IPS-NIHi11 (cell line): ENCODE measurements at places on chromosomes 6 and 20.

GRCh38 chr20:31673943-31674463 lies 36.3 kb downstream of the COX4I2 start:
- DNase-seq = no peak

- no peak for DNase-seq
Measured at GRCh38 chr20:61799928-61800327, 265.8 kb downstream of the TAF4 start.

- DNase-seq = no peak
Measured at GRCh38 chr6:9564021-9564420, 850.9 kb downstream of the TFAP2A start.

- DNase-seq = peak; percentile 73
Measured at GRCh38 chr6:101393251-101393828, at the start of gene GRIK2. GRIK2 (plus strand) TSS chr6:101393708.

GRCh38 chr6:106079961-106080762 lies 6.0 kb upstream of the PRDM1 start:
- no peak for DNase-seq

DNA sequence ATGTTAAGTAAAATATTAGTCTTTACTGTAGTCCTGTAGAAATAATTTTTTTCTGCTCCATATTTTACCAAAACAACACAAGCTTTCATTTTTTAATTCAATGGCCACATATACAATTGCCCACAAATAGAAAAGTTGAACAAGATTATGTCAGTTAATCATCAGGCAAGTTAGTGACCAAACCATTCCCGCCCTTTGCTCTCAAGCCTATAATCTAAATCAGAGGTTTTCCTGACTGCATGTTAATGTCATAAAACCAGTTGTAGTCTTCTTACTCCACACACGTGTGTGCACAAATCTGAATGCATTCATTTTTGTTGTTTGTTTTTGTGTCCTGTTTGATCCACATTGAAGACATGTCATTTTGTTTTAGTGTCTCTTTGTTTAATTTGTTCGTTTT lies 1357.7 kb upstream of the GJE1 start:
- DNase-seq = no peak

GRCh38 chr6:33249732-33250630 lies 21.7 kb downstream of the VPS52 start:
- peak; percentile 11 for DNase-seq

DNA sequence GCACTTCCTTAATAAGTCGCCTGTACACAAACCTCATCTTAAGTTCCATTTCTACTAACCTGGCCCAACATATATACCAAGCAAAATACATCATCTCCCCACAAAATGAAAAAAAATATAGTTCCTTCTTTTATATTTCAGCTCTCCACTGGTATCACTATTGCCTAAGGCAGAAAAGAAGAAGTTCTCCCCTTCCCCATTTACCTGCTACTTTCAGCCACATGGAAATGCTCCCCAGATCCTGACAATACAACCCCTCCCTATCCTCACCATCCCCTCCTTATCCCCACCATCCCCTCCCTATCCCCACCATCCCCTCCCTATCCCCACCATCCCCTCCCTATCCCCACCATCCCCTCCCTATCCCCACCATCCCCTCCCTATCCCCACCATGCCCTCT lies 175.7 kb downstream of the LINC00237 start:
- DNase-seq = no peak

- DNase-seq = no peak
Measured at GRCh38 chr6:45535933-45536332, 158.2 kb upstream of the SUPT3H start.

GRCh38 chr20:4887586-4887985 lies 113.7 kb downstream of the SLC23A2 start:
- DNase-seq = no peak

DNA sequence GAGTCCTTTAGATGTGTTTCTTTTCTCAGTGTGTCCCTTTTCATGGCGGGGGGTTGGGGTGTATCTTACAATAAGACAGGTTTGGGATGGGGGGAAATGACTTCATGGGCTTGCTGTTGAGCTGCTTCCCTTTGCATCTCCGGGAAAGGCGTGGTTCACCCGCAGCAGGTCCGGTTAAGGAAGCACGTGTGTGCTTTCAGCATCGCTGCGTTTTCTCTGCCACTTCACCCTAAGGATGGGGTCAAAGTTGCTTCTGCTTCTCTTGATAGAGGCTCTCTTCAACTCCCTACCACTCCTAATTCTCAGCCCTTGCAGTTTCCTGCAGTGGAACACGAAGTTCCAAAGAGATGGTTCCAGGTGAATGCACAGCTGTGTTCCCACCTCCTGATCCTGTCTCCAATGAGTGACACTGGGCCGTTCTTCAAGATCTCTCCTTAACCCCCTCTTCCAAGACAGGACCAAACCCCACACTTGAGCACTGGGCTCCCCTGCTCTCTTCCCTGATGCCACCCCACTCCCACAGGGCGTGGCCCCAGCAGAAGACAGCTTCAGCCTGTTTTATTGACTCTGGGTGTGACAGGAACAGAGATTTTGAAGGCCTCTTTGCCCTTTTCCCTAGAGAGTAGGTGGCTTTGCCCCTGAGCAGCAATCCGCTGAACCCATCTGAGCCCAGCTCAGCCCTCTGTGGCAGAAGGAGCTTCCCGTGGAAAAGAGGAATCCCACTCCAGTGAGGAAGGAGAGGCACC lies 85.2 kb downstream of the PLEKHG1 start:
- DNase-seq = no peak

DNA sequence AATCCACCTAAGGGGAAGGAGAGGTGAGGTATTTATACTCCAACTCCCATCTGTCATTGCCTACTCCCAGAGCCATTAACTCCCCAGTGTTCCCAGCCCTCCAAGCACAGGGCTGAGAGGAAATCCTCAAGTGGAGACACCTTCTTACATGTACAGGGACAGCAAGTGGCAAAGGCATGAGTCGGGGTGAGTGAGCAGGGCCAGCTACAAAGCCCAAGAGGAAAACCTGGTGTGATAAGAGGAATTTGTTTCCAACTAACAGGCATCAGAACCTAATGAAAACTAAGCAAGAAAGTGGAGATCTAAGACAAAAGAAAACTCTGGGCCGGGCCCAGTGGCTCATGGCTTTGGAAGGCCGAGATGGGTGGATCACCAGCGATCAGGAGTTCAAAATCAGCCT lies 70.0 kb upstream of the SRSF6 start:
- no peak for DNase-seq

DNA sequence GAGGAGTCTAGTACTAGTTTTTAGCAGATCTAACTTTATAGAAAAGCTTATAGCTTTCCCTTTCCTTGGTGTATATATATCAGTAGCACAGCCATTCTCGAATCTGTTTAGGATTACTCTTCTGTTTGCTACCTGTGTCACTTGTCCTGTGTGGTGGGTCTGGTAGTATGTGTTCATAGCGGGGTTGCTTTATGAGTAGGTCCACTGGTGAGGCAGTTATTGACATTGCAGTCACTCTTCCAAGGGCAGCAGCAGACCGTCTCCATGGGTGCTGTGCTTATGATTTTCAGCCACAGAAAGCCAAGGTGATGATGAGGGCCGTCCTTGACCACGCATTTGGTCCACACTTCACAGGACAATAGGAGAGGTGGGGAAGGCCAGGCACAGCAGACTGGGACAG lies 171.5 kb downstream of the CDKAL1 start:
- DNase-seq = no peak

GRCh38 chr6:113976806-113977205 lies 5.9 kb upstream of the HDAC2 start:
- DNase-seq = no peak

- no peak for DNase-seq
Measured at GRCh38 chr6:30348957-30349356, 4.0 kb downstream of the RPP21 start.

DNA sequence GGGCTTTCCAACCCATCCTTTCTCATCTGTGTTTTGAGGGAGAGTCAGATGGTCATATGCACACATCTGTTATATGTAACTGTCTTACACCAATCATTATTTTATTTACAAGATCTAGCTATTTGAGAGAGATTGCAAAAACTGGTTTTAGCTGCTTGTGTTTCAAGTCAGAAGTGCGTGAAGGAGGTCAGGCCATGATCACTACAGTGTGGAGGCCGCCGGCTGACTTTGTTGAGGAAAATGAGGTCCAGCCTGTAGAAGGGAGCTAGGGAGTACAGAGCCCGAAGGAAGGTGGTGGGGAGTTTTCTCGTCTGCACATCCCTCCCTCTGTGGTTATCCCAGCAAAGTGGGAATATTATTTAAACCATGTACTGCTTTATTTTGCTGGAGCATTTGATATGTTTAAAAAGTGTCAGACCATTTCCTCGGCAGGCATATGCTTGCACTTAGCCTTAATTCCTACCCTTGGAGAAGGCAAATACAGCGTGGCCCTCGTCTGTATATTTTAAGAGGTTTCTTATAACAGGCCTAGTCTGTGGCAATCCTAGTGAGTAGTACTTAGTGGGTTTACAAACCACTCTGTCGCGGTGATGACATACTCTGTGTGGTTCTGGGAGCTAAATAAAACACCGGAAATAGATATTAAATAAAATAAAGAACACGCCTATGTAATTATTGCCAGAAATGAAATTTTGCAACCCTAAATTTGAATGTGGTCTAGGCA lies 95.6 kb downstream of the UST start:
- no peak for DNase-seq

- no peak for DNase-seq
Measured at GRCh38 chr6:106318061-106318460, 7.5 kb downstream of the ATG5 start.

- DNase-seq = no peak
Measured at GRCh38 chr6:138515657-138516248, 16.5 kb upstream of the NHSL1 start.

- DNase-seq = peak; percentile 26
Measured at GRCh38 chr6:63527658-63528514, 44.4 kb upstream of the LOC128125822 start.

DNA sequence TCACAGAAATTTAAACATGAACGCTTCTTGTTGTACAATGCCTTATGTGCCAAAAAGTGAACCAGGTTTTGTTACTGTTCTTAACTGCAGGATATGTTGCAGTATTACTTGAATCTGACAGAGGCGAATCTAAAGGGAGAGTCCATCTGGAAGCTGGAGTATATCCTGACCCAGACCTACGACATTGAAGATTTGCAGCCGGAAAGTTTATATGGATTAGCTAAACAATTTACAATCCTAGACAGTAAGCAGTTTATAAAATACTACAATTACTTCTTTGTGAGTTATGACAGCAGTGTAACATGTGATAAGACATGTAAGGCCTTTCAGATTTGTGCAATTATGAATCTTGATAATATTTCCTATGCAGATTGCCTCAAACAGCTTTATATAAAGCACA lies 19.9 kb downstream of the SMPDL3A start:
- no peak for DNase-seq

DNA sequence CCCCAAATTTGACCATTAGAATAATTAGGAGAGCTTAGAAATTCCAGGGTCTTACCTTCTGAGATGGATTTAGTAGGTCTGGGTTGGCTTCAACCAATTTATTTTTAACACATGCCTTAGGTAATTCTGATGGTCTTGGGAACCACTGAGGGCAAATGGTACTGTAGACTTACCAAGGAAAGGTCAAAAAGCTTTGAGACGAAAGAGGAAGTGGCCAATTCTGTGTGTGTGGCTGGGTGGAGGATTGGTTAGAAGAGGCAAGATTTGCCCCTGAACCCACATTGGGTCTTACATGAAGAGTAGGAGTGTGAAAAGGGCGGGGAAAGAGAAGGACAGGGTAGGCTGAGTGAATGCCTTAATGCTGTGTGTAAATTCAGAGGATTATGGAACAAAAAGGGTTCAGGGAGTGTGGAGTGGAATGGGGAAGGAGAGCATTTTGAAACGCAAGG lies 2.7 kb downstream of the ITCH start:
- DNase-seq = no peak

DNA sequence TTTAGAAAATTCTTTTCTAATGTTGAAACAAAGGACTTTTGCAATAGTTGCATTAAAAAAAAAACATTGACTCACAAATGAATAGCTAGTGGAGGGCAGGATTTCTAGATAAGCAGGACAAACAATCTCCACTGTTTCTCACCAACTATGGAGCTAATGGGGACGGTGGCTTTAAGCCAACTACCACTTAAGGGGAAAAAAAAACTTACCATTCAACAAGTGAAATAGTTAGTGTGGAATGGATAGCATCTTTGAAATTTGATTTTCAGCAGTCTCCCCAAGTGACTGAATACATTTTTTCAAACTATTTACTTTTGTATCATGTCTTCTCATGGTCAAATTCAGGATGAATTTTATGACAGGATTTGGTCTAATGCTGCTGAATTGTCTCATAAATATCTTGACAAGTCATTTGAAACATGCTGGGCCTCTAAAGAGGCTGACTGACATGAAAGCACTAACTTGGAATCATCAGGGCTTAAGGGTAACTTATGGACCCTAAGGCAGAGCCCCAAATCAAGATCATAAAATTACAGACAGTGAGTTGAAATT lies 100.5 kb downstream of the EYA4 start:
- DNase-seq = no peak

DNA sequence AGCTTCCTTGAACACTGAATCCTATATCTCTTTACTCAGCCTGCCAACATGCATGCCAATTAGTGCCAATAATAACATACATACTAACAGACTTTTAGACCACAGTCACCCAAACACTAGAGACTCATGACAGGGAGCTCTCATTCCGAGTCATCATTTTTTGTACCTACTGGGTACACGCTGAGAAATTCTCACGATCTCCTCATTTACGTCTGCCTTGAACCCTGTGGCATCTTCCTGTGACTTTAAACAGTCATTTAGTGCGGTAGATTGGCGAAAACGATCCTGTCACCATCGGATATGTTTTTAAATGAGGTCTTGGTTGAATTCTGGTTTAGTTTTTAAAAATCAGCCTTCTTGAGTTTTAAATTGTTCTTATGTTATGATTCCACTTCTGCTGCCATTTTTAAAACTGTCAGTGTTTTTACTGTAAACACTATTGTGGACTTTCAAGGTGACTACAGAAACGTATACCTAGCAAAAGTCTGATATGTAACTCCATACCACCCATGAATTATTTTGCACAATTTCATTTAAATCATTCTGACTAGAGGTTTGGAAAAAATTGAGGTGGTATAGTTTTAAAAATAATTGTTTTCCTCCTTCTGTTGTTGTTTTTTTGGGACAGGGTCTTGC lies 275.4 kb downstream of the TSHZ2 start:
- DNase-seq = no peak

DNA sequence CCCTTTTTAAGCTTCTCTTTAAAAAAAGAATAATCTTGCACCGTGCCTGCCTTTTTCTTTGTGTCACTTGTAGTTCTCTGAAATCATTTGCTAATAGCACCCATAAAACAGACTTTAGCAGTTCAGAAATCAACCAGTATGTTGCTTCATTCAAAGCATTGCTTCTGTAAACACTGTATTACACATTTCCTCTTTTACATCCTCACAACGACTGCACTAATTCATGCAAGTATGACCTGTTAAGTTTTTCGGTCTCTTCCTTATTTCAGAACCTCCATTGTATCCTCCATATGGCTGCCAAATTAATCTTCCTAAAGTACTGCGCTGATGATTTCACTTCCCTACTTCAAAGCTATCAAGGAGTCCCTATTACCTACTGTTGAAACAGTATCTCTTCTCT lies 142.9 kb upstream of the RNF217 start:
- DNase-seq = no peak

- DNase-seq = no peak
Measured at GRCh38 chr6:130107710-130108109, 89.3 kb downstream of the L3MBTL3 start.

- DNase-seq = no peak
Measured at GRCh38 chr6:4057036-4057435, 21.9 kb downstream of the FAM217A start.

GRCh38 chr6:9620263-9620662 lies 794.6 kb downstream of the TFAP2A start:
- DNase-seq = no peak
